ENCODE measurements at places on chromosomes 12 and 14.

DNA sequence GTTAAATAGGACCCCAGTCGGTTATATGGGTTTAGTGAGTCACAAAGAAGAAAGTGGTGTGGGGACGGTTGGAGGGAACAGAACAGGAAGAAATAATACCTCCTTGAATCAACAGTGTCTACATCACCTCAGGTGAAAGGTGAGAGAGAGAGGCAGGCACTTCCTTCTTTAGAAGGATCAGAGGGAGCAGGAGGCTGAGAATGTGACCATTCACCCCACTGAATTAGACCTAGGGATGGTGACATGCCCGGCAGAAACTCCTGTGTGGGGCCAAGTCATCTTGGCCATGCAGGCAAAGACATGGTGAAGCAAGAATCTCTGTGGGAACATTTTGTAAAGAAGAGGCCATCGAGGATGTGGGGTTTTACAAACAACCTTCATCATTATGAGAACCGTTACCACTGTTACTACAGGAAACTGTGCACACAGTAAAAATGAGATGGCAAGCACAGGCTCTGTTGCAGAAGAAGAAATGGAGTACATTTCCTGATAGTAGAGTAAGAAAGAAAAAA, 1196.9 kb downstream of the VRK1 start:
- DNase-seq = no peak

DNA sequence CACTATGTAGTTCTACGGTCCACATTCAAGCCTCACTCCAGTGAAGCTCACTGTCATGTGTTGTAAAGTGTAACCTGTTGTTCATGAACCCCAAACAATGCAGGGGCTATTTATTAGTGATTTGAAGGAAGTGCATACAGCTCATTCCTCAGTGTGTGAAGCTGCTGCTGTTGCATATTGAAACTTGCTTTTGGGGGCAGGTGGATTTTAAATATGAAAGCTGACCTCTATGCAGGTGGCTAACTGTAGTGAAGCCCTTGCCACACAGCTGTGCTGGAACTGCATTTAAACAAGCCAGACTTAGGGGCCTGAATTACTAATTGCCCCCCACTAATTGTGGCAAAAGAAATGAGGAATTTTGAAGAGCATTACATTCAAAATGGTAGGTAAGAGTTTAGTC, 226.3 kb downstream of the ATP23 start:
- no peak for DNase-seq

DNA sequence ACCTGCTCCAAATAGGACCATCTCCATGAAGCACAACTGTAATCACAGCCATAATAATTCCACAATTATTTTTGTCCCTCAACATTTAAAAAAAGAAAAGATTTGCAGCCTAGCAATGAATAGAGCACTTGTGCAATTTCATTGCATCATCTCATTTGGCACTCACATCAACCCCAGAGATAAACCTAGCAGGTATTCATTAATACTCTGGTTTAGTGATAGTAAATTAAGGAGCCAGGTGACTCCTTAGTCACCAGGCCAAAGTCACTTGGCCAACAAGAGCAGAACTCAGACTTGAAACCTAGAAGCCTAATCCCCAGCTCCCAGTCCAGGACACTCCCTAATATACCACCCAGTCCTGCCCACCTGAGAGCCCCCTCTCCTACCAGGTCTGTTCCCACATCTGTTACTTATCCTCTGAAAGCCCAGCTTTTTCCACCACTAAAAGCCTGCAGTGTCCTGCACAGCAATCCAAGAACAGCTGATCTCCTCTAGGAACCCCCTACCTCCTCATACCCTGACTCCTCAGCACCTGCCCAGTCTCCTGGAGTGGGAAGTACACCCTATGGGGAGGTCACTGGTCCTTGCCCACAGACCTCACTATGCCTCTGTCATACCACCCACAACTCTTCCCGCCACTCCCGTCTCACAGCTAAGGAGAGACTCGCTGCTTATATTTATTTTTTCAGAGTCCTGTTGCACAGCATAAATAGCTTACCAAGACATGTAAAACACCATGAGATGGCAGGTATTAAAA, 22.1 kb downstream of the OR10P1 start:
- DNase-seq = no peak

GRCh38 chr12:89239534-89239933, 112.8 kb downstream of the DUSP6 start:
- no peak for DNase-seq

GRCh38 chr12:29152223-29152868, 3.3 kb downstream of the FAR2 start:
- DNase-seq = no peak

GRCh38 chr12:12916135-12916944, 25.0 kb downstream of the GPRC5A start:
- DNase-seq = peak; percentile 94

- DNase-seq = no peak
Observed at GRCh38 chr12:4293299-4293965, 19.9 kb downstream of the CCND2 start.

GRCh38 chr14:88164906-88165534, 158.0 kb downstream of the KCNK10 start:
- no peak for DNase-seq

DNA sequence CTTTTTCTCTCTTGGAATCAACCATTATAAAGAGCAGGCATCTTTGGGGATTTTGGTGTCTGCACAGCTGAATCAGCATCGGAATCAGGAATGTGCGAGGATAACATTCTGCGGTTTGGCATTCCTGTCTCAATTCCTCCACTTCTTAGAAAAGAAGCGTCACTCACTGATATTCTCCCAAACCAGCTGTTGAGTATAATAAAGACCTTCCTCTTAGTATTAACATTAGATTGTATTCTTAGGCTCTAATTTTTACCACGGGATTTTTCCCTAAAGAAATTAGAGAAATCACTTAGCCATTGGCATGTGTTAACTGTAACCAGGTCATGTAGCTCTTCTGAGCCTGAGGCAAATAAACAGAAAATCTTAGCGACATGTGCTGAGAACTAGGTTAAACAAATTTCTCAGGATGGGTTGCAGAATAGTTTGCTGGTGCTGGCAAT, 128.7 kb downstream of the TMX1 start:
- DNase-seq = no peak

DNA sequence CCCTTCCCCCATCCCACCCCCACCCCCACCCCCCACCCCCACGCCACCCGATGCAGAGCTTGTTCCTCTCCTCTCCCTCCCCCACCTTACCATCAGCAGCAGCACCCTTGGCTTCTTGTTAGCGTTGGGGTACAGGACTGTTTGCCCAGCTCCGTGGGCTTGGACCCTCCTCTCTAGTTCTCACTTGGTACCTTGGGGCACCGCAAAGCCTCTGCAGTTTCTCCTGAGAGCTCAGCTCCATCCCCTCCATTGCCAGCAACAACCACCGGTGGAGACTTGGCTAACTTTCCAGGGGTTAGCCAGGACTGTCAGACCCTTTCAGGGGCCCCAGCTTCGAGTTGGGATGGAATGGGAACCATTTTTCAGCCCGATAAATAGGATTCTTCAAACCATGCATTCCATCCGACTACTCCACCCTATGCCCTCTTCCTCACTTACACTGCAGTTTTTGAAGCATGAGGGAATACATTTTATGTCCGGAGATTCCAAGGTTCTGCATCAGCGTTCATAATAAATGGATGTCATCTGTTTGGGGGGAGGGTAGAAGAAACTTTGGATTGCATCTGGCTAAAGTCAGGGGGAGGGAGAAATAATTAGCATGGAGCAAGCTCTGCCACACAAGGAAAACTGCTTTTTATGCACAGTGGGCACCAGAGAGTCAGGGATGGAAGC, 1.1 kb downstream of the SCN8A start:
- DNase-seq = peak; percentile 18

GRCh38 chr12:72865921-72866320, 593.8 kb downstream of the TRHDE start:
- DNase-seq = no peak

DNA sequence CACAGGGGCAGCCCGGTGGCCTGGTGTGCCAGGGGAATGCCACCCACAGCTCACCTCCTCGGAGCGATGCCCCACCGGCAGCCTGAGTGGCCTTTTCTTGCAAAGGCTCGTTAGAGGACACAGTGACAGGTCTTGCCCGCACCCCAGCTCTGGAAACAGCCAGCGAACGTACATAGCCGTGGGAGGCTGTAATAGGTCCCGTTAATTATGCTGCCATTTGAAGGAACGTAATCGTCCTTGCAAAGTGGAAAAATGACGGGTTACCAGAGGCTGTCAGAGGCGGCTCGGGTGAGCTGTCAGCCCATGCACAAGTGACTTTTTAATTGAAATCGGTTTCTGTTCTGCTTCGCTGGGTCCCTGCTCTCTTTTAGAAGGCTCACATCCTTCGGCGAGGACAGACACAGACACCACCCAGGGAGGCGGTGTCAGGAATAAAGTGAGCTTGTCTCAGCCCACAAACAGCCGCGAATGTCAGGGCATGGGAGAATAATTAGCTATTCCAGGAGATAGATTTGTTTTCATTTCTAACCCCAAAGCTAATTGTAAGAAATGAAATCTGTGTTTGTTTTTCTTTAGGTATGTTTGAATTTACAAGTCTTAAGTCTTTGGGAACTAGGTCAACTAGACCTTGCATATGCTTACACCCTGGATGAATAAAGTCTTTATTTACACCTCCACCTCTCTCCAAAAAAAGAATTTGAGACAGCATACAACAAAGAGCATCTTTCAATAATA, 77.2 kb upstream of the RFLNA start:
- DNase-seq = peak; percentile 33

DNA sequence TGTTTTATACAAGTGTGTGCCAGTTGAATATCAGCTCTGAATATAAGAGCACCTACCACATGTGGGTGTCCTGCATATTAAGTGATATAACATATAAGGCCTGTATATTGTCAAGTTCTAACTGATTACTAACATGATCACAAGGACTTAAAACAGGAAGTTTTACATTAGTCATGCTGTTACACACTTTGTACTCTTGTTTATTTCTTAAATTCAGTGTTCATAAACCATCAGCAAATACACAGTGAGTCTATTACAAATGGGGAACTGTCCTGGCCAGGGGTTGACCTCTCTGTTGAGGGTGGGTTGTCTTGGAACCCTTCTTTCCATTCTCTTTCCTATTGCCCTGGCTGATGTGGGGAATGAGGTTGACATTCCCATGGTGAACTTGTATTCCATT, 19.1 kb downstream of the HELB start:
- DNase-seq = no peak

- DNase-seq = no peak
Observed at GRCh38 chr14:54837508-54838149, 65.0 kb downstream of the GCH1 start.

GRCh38 chr12:116784238-116784612, 46.1 kb downstream of the RNFT2 start:
- DNase-seq = no peak

DNA sequence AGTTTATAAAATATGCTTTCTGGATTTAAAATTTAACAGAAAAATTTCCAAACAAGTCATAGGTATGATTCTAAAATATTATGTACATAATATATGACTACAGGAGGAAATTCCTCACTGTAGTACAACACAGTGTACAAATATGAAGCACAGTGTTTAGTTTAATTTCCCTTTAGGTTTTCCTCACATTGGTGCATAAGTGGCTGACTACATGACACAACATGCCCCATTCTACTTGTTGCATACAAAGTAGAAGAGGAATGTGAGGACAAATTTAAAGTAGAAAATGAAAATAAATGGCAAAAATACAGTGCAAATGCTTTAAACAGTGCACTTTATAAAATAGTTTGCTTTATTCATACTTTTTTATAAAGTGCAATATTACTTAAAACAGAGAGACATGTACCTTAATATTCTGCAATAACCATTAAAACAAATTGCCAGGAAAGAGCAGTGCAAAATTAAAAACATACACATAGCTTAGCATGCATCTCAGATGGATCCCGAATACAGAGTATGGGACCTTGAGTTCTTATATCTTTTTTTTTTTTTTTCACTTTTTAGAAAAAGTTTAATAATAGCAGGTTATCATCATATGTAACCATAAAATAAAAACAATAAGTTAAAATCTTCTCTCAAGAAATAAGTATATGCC, 54.8 kb upstream of the TTC7B start:
- no peak for DNase-seq

GRCh38 chr12:27583981-27584380, 60.0 kb downstream of the PPFIBP1 start:
- DNase-seq = no peak

GRCh38 chr12:24907464-24907863, 41.4 kb downstream of the BCAT1 start:
- no peak for DNase-seq

DNA sequence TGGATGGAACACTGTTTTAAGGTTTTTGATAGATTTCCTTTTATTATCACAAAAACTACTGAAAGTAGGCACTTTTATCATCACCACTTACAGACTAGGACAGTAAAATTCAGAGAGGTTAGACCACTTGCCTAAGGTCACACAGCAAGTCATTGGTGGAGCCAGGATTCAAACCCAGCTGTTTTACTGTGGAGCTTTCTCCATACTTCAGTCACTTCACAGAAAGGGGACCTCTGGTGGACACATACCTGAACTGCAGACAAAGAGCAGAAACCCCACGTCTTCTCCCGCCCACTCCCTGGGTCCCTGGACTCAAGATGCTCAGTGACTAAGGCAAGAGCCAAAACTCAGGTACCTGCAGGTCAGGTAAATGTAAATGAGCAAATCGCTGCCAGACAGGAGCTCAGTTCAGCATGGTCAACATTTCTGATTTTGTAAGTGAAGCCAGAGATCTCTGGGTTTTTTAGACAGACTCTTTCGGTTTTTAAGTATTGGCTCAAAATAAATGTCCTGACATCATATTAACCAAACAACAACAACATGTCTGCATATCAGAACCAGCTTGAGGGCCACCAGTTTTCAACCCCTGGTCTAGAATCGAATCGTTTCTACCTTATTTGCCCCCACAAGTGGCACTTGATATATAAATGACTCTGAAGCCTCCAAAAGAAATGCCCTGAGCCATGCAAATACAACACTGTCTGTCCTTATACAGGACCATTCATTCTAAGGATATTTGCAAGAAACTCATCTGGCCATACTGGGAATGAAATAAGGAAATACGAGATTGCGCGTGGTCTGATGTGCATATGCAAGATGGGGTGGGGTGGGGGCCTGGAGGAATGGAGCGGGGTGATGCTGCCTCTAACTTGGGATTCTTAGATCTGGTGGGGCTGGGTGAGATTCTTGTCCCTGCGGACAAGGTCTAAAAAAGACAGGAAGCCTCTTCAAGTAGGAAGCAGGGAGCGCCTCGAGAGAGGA, 110.9 kb downstream of the KSR2 start:
- peak; percentile 38 for DNase-seq

GRCh38 chr12:14769466-14769968, 33.8 kb downstream of the WBP11 start:
- DNase-seq = peak; percentile 28

- DNase-seq = peak; percentile 93
Observed at GRCh38 chr12:14896521-14897169, 11.0 kb upstream of the MGP start.

Data from brain (organoid and tissue), 16 donors.